G401 (cell line): ENCODE measurements at places on chromosomes 5 and 9. TPM values are rescaled to one million over a fixed set of nuclear protein-coding genes. Genes with fewer than 3 reads are reported as not detected.

The ZBED3 gene
- total RNA-seq = 3.0 and 10.9 TPM in 2 replicates

The ENTR1 gene
- total RNA-seq = 85.0 and 97.9 TPM in 2 replicates

The SPINK4 gene
- total RNA-seq = not detected in 2 replicates

The OXCT1 gene
- total RNA-seq = 4.0 and 9.6 TPM in 2 replicates

The CCNG1 gene
- 422 and 554 TPM in 2 replicates for total RNA-seq
